ENCODE measurements at places on chromosomes 1 and 21.

GRCh38 chr1:226761322-226761721 is 22.2 kb upstream of the ITPKB start:
- no peak for DNase-seq

DNA sequence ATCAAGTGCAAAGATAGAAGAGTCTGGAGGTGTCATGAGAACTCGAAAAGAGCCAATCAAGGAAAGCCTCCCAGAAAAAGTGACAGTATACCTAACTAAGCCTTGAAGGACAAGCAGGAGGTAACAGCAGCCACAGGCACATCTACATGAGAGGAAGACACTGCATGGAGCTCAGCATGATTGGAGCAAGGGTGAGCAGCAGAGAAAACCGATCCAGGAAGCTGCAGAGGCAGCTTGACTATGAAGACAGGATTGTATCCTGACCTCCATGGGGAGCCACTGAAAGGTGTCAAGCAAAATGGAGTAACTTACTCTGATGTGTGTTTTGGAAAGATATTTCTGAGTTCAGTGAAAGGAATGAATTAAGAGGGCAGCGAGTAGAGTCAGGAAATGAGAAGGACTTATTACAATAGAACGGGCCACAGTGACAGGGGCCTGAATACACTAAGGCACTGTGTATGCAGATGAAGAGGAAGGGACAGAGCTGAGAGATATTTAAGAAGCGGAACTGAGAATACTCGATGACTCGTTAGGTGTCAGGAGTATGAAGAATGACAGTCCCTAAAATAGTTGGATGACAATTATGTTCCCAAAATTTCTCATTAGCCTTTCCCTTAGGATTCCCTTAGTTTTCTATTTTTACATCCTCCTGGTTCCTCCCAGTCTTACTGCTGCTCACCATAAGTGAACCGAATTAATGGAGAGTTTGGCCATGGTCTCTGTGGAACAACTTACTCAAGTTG is 139.3 kb upstream of the NFIA start:
- DNase-seq: no peak

DNA sequence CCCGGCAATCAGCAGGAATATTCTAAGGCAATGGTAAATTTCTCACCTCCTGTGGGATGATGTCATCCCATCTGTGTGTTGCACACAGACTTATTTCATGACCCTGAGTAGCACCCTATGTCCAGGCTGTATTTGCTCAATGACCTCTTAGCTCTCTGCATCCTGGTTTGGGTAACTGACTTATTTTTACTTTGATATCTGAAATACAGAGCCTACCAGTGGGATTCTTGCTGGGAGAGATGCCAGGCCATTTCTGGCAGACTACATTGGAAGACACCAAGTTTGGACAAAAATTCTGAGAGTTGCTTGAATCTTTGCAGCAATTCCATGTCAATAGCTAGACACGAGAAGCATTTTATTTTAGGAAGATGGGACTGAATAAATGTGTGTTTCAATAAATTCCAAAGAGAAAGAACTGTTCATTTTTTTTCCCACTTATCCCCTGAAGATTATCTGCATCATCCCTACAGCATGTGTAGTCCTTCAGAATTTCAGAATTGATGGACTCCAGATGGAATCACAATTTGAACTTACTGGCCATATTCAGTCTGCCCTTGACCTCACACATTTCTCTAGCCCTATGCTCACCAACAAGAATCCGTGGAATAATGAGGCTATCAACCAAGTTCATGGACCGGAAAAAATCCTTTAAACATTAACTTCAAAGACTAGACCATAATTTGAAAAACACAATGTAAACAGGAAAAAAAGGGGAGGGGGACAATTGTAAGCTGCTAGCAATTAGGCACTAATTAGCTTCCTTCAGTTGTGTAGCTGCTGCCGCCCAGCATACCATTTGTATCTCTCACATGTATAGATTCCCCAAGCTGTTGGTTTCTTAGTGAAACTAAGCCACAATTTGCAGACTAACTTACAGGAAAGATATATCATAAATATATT is 226.5 kb downstream of the HMCN1 start:
- no peak for DNase-seq

- DNase-seq: no peak
Measured at GRCh38 chr1:234724516-234725176, 114.7 kb upstream of the IRF2BP2 start.

- DNase-seq: peak; percentile 51
Measured at GRCh38 chr1:218377143-218377660, 32.1 kb downstream of the TGFB2 start.

GRCh38 chr1:234961456-234962339 is 166.9 kb downstream of the TOMM20 start:
- no peak for DNase-seq

DNA sequence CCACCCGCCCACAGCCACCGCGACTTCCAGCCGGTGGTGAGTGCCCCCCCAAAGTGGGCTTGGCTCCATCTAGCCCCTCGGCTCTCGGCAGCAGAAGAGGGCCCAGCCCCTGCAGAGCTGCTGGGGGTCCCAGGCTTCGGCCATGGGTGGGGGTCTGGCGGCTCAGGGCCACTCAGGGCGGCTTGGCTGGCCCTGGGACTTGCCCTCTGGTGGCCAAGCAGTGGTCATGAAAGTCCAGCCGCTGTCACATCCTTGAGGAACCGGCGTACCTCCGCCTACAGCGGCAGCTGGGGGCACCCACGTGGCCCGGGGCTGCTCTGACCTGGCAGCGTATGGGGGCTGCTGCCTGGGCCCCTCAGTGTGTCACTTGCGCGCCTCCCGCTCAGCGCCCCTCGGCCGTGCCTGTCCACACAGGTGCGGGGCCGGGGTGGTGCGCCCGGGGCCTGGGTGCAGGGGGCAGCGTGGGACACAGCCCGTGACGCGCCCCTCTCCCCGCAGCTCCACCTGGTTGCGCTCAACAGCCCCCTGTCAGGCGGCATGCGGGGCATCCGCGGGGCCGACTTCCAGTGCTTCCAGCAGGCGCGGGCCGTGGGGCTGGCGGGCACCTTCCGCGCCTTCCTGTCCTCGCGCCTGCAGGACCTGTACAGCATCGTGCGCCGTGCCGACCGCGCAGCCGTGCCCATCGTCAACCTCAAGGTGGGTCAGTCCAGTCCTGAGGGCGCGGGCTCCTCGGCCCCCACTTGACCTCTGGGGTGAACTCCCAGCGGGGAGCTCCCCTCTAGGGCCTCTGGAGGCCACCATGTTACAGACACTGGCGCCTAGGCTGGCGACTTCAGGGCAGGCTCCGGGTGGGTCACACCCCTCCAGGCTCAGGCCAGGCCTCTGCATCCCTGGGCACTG is 32.4 kb downstream of the SLC19A1 start:
- no peak for DNase-seq

GRCh38 chr21:14452031-14452726 is 69.2 kb upstream of the HSPA13 start:
- DNase-seq: no peak

GRCh38 chr1:185400052-185400451 is 83.0 kb upstream of the IVNS1ABP start:
- no peak for DNase-seq

- no peak for DNase-seq
Measured at GRCh38 chr1:178713259-178713658, 11.8 kb upstream of the RALGPS2 start.

GRCh38 chr1:58006421-58007046 is 540.0 kb downstream of the OMA1 start:
- no peak for DNase-seq

- no peak for DNase-seq
Measured at GRCh38 chr1:15574741-15575140, 10.1 kb downstream of the AGMAT start.

DNA sequence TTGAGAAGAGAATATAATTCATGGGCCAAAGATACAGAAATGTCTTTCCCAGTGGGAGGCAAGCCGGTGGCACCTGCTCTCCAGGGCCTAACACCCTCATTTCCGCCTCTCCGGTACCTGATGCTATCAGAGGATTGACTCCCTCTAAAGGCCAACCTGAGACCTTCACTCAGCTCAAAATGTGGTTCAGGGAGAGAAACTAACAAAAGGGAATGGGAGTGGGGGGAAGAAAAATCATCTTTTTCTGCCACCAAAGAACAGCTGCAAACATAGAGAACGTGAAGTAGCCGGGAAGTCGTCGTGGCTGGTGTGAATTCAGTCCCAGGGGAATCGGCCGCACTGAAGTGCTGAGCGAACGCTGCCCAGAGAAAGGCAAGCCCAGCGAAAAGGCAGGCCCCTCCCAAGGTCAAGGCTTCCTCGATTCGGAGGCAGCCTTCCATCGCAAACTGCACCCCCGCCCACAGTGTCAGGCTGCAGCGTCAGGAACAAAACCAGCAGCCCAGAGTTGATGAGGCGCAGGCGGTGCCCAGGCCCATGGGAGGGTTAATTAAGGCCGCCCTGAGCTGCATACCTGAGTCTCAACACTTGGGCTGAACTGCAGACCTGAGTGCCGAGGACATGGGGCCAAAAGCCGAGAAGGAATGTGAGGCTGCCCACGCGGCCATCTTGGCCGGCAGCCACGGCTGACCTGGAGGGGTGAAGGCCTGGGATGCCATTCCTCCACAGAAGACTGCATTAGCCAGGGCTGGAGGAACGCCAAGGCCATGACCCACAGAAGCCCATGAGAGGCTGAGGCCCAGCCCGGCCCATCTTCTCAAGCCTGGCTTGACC is 160.2 kb downstream of the PSMG1 start:
- DNase-seq: no peak

DNA sequence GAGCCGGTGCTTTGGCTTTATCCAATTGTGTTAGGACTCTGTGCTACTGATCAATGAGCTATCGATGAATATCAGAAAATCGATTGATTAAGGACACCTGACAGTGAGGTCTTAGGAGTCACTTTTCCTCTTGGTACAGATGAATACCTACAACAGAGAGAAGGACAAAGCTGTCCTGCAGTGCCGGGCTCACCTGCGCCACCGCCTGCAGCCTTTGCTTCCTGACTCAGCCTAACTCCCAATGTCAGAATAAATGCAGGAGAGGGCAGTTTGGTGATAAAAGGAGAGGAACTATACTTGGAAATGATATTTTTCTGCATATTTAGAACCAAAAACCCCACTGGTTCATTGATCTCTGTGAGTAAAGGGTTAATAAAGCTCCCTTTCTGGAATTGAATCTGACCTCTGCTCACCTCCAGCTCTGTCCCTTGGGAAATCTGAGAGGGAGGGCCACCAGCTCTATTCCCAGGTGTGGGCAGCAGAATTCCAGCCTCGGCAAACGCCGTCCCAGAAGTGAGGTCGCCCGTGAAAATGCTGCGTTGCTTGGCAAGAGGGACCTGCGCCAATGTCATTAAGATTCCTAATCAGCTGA is 39.3 kb downstream of the POFUT2 start:
- DNase-seq: no peak

DNA sequence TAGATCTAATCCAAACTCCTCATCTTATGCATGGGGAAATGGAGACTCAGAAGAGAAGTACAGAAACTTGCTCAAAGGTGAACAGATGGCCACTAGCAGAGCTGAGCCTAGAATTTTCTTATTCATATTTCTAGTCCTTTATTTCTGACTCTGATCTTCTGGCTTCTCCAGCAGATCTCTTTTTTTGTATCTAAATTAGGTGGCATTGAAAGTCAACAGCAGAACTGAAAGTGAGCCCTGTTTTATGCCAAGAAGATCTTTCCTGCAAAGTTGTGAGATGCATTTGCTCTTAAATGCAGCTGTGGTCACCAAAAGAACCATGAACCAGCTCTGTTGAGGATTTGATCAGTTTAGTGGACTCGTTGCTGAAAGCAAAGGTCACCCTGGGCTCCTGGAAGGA is 75.5 kb downstream of the KAZN start:
- no peak for DNase-seq

DNA sequence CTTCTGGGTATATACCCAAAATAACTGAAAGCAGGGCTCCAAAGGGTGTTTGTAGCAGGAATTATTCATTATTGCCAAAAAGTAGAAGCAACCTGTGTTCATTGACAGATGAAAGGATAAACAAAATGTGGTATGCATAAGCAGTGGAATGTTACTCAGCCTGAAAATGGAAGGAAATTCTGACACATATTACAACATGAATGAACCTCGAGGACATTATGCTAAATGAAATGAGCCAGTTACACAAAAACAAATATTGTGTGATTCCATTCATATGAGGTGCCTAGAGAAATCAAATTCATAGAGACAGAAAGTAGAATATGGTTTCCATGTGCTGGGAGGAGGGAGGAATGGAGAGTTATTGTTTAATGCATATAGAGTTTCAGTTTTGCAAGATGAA is 86.3 kb upstream of the ARTN start:
- DNase-seq: no peak

GRCh38 chr1:20278692-20279130 is 12.0 kb upstream of the VWA5B1 start:
- no peak for DNase-seq

- no peak for DNase-seq
Measured at GRCh38 chr1:178749581-178750166, 24.6 kb downstream of the RALGPS2 start.

- no peak for DNase-seq
Measured at GRCh38 chr1:3251099-3251806, 182.2 kb downstream of the PRDM16 start.

Data from activated T-cell treated with anti-CD3 and anti-CD28 coated beads for 4 hours (primary cell).